MG63 (cell line): ENCODE measurements at places on chromosomes 12 and 14. TPM values are rescaled to one million over a fixed set of nuclear protein-coding genes. Genes with fewer than 3 reads are reported as not detected.
A peak's percentile ranks its signal among the peaks of the same experiment; 100 is the strongest.

- DNase-seq, result no peak
Observed at GRCh38 chr14:20803223-20803622, 579 bp upstream of the RNASE1 start.

GRCh38 chr14:104804481-104805325 is 3.8 kb downstream of the ZBTB42 start:
- DNase-seq, result no peak

GRCh38 chr12:124497039-124497438 is 70.4 kb downstream of the NCOR2 start:
- DNase-seq, result no peak

DNA sequence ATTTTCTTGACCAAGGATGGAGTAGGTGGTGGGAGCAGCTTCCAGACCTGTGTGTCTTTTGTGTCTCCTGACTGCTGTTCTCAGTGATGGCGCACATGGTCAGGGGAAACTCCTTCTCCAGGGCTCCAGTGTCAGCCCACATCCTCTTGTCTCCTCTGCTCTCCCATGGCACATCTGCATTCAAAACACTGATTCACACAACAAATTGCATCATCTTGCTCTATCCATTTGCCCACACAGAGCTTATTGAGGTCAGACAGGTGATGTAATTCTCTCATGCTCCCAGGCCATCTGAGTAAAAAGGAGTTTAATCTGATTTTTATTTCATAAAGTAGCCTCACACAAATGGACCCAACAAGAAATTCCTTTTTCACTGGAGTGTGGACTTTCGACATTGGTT is 21.8 kb upstream of the TMEM132C start:
- no peak for DNase-seq

GRCh38 chr14:34029921-34030334 is 79.1 kb upstream of the EGLN3 start:
- DNase-seq, result peak; percentile 59

GRCh38 chr14:50335389-50335788 is 23.3 kb downstream of the DMAC2L start:
- DNase-seq, result no peak

DNA sequence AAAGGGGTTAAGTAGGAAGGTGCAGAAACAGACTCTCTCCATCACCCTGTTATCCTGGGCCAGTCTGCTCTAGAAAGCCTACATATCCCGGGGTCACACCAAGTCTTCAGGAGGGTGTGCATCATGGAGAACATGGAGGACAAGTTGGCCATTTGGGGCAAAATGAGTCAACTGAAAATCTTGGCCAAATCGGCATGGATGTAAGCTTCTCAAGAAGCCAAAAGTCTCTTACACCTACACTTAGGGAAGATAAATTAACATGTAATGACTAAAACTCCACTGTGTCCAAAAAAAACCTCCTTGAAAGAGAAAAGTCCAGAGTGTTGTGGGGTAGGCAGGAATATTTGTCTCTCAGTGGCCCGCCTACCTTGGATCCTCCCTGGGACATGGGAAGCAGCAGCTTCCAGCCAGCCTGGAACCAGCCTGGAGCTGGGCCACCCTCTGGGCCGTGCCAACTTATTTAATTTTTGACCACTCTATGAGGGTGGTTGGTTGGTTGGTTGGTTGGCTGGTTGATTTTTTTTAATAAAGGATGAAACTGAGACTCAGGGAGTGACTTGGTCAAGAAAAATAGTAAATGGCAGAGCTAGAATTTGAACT is 17.9 kb upstream of the TC2N start:
- DNase-seq, result peak; percentile 52

DNA sequence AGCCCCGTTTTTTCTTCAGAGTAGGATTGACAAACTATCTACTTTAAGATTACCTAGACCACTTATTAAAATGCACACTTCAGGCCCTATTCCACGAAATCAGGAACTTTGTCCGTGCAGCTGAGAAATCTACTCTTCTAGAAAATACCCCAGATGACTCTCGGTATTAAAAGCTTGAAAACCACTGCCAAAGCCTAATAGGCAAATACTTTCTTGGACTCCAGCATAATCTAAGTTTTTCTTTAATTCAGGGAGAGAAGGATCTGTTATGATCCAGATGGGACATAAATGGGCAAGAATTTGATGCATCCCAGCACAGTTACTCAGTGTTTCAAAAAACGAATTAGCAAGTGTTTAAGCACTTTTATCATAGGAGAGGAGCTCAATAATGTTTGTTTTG is 94.5 kb downstream of the TMX1 start:
- DNase-seq, result no peak

DNA sequence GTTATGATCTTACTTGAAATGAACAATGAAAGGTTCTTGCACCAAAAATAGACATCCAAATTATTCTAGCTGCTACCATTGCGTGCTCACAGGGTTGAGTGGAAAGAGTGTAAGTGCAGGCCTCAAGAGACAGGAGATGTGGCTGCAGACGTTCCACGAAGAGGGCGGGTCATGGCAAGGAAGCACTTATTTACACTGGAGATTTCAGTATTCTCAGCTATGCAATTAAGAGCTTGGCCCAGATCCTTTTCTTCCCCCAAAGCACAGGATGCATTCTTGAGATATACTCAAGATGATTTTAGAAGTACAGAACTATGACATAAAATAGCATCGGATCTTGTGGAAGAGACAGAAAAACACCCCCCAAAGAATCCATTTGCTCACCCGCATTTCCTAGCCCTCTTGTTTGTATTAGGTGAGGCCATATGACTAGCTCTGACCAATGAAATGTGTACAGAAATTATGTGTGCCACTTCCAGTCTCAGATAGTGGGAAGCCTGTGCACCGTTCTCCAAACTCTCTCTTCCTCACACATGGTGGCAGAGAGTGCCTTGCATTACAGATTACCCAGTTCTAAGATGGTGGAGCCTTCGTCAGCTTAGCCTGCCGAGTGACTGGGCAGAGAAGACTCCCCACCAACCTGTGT is 261.4 kb downstream of the TTC8 start:
- DNase-seq, result no peak

ACSM4 gene
- total RNA-seq, result not detected in 2 replicates

MLXIP gene
- 3.5 and 4.0 TPM in 2 replicates for total RNA-seq

KCNH3 gene
- not detected in 2 replicates for total RNA-seq

ADAM21 gene
- 0.49 and 1.7 TPM in 2 replicates for total RNA-seq

ANO2 gene
- total RNA-seq, result not detected in 2 replicates

EML1 gene
- 9.7 and 11.8 TPM in 2 replicates for total RNA-seq

MMP19 gene
- total RNA-seq, result not detected in 2 replicates
